Mesenteric fat pad (tissue), 1 donor: ENCODE measurements at places on chromosomes 6 and 20. TPM values are rescaled to one million over a fixed set of nuclear protein-coding genes. Genes with fewer than 3 reads are reported as not detected.

IRF4 gene
- total RNA-seq: 6.3 TPM

PHACTR3 gene
- total RNA-seq: 1.8 TPM

RAB23 gene
- total RNA-seq: 9.4 TPM

DNA sequence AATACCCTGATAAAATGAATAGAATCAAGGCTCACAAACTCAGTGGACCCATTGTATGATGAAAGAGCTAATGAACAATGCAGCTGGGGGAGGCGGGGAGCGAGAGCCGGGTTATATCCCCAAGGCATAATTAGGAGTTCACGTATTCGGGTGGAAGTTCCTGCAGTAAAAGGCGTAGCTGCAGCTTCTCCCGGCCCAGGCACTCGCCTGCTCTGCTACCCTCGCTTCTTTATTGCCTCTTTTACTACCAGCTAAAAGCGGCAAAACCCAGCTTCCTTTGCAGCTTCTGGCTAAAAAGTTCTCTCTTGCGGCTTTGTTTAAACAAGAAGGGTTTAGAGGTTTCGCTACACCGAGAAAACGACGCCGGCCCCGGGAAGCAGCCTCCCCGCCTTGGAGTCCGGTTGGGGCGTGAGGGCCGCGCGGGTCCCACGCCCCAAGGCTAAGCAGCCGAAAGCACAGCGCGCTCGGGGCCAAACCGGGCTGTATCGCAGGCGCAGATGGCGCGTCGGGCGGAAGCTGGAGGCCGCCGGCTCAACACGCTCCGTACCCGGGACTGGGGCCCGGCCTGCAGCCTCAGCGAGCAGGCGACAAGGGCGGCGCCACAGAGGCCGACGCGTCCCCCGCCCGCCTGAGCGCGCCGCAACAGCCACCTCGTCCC is 1.6 kb downstream of the ZBTB2 start:
- no peak for DNase-seq

- no peak for DNase-seq
Measured at GRCh38 chr20:33499355-33499754, 9.5 kb downstream of the CBFA2T2 start.

GRCh38 chr6:38079537-38079936 is 260.0 kb downstream of the ZFAND3 start:
- no peak for DNase-seq

DNA sequence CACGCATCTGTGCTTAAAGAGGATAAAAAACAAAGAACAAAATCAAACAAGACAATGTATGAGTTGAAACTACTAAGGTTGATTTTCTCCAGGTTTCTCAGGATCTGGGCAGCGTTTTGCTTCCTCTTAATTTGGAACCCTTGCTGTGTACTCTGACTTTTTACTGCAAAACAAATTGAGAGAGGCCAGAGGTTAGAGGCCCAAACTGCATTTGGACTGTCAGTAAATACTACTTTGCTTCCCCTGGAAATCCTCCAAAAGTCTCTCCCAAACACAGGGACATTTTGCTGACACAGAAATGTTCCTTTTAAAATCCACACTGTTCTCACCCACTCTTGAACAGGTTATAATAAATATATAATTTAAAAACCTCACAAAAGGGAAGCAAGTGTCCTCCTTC is 1.1 kb downstream of the ARG1 start:
- no peak for DNase-seq

DNA sequence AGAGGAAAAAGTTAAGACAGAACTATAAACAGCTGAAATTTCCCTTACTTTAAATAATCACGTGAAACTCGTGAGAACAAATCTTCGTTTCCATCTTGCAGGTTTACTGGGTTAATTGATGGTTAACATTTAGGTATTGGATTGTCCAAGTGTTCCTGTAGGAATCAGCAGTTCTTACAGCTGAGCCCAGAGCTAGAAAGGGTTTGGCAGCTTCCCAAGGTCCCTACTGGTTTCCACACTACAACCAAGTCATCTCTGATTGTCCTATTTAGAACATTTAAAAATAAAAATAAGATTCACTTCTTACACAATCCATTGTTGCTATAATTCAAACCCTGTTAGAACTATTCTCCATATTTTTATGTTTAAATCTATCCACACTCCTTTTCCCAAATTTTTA is 15.8 kb downstream of the MPC1 start:
- DNase-seq: no peak

GRCh38 chr6:34333858-34334257 is 58.6 kb downstream of the NUDT3 start:
- DNase-seq: no peak

- no peak for DNase-seq
Measured at GRCh38 chr20:19522071-19522801, 235.8 kb upstream of the RIN2 start.

GRCh38 chr20:48384147-48384818 is 443.5 kb downstream of the PREX1 start:
- DNase-seq: no peak

DNA sequence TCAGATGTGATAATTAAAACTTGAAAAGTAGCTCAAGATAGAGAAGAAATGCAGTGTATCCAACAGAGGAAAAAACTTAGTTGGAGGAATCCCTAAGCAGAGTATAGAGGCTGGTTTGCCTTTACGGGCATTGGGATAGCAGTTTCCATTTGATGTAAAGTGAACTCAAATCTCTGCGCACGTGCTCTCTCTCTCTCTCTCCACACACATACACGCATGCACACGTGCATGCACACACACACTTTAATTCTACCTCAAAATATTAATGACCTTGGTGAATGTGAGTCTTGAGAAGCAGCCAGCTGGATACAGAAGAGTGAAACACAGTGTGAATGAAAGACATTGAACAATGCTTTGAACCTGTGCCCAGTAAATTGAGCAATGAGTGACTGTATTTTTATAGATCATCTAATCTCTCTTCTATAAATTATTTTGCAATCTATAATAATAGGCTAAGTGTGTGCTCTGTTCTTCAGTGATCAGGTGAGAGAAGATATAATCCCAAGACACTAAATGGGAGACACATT is 247.7 kb upstream of the FAM83B start:
- DNase-seq: no peak

DNA sequence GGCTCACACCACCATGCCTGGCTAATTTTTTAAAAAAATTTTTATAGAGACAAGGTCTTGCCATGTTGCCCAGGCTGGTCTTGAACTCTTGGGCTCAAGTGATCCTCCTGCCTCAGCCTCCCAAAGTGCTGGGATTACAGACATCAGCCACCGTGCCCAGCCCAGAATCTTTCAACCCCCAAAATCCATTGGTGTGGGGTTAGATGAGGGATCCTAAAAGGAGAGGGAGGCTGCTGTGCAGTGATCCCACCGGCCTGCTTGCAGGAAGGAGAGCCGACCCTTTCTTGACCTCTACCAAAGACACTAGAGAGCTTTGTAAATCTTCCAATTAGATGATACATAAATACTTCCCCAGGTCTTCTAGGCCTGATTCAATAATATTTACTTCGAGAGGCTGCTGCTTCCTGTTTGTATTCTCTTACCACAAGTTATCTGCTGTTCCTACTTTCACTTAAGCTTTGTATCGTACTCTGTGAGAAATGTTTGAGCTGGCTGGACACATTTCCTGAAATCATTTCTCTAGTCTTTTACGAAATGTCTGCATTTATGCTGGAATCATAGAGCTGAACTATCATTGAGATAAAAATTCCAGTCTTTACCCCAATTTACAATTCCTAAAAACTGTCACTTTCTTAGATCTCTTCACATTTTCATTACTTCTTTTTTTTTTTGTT is 49.3 kb upstream of the IER3 start:
- DNase-seq: no peak

DNA sequence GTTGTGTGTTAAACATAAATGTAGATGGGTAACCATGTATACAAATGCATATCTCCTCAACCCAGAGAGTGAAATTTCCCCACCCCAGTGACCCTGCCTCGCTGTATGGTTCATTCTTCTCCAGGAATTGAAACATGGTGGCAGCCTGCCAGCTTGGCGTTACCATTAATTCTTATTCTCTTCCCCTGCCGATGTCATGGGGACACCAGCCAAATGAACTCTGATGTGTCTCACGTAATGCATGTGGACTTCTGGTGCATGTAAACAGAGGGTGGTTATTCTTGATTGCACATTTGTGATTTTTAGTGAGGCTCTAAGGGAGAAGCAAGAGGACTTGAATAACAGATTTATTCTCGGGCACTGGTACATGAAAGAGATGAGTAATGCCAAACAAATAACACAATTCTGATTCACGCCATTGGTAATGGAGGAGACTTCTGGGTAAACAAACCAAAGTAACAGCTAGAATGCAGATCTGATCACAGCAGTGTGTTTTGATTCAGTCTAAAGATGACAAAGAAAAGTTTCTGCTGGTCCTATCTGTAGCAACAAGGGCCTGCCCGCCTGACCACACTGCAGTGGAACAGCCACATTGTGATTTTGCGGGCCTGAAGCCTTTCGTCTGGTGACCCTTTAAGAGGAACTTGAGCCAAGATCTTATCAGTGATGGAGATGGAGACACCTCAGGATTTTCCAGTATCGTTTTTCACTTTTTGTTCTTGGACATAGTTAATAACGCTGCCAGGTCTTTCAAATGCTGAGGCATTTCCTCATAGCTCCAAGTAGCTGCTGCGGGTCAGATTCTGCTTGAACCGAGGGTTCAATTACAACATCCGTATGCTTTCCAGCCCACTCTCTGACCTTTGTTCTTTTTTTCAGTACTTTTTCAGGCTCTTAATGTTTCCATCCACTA is 171.8 kb upstream of the AKAP12 start:
- DNase-seq: peak; percentile 89
